IPS-NIHi11 (cell line): ENCODE measurements at places on chromosomes 7 and 10.

GRCh38 chr7:29360633-29361625 is 166.4 kb downstream of the CHN2 start:
- no peak for DNase-seq

- DNase-seq: no peak
These were observed 98.0 kb downstream of the GRB10 start for GRCh38 chr7:50684713-50685075.

DNA sequence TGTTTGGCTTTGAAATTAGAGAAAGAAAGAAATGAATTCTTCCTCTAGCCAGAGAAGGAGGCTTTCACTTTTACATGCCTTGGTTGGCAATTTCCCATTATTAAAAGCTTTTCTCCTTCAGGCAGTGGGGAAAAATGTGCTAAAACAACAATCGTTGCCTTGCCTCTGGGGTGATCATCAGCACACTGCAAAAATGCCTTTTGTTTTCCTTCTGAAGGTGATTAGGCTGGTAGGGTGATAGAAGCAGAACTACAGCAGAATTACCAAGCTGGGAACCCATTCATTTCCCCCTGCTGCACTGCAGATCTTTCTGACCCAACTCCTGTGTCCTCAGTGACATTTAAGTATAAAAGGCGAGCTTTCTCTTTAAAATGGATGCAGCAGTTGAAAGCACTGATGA is 22.2 kb downstream of the ANK3 start:
- DNase-seq: no peak

DNA sequence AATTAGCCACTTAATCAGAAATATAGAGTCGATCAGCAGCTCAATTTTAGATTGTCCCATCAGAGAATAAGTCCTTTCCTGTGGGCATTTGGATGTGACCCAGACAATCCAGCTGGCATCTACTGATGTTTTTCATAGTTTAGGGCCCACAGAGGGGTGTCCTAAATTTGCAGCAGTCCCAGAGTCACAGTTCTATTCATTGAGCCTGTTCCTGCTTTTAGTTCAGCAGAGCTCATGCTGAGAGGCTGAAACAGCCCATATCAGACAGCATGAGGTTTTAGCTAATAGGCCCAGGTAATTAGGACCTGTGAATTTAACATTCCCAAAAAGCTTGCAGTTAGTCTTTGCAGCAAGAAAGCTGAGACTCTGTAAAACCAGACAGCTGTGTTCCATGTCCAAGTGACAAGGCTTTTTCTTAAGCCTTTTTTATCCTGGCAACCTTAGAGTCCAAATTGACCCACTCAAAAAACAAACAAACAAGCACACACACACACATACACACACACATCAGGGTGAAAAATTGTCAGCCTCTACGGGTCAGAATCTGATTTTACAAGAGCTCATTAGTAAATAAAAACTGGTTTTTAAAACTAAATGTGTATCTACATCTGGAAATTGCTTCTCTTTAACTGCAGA is 33.7 kb downstream of the ANKIB1 start:
- DNase-seq: no peak

DNA sequence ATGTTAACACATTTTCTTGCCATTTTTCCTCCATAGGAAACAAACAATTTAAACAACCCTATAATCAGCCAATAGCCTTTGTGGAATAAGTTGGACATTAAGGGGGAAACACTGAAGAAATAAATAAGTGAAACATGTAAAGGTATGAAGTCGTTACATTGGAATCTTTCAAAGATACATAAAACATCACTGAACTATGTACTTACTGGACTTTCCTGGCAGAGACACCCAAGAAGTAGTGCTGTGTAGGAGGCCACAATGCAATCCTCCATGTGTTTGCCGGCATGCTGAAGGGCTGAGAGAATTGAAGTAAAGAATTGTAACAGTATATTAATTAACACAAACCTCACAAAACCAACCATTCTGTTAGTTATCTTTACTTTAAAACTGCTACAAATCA is 76.5 kb upstream of the GRID1 start:
- no peak for DNase-seq

- no peak for DNase-seq
These were observed 7.4 kb upstream of the LAMB1 start for GRCh38 chr7:108010377-108010776.

GRCh38 chr10:28432210-28432676 is 100.7 kb upstream of the WAC start:
- peak; percentile 84 for DNase-seq

- DNase-seq: no peak
These were observed 3.2 kb upstream of the ZNF775 start for GRCh38 chr7:150375662-150376521.

- DNase-seq: no peak
These were observed 42.3 kb downstream of the RELN start for GRCh38 chr7:103947026-103947655.

- no peak for DNase-seq
These were observed 113.7 kb downstream of the SFMBT2 start for GRCh38 chr10:7297094-7297493.

- DNase-seq: no peak
These were observed 30.2 kb downstream of the USP6NL start for GRCh38 chr10:11581213-11581612.

GRCh38 chr7:135706858-135707569 is 21.0 kb downstream of the SLC13A4 start:
- DNase-seq: no peak

- no peak for DNase-seq
These were observed 152.7 kb upstream of the NRP1 start for GRCh38 chr10:33487014-33487776.

DNA sequence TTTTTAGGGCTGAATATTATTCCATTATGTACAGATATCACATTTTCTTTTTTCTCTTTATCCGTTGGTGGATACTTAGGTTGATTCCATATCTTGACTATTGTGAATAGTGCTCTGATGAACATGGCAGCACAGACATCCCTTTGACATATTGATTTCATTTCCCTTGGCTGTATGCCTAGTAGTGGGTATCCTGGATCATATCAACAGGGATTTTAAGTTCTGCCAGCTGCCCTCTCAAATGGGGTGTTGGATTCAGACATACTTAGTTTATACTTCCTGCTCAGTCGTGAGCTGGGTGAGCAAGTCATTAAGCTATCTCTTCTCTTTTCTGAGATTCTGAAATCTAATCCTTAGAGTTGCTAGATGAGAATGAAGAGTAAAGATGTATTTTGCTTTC is 139.6 kb upstream of the SORCS3 start:
- no peak for DNase-seq

DNA sequence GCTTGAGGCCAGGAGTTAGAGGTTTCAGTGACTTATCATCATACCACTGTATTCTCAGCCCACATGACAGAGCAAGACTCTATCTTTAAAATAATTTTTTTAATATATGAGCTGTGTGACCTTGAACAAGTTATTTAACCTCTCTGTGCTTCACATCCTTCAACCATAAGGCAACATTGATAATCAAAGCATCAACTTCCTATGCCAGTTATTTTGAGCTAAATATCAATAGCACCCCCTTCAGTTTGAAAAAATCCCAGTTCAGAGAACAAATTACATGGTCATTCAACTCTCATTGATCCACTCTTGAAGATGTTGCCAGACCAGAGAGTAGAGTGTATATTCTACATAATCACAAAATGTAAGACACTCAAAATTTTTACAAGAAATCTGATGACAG is 53.0 kb downstream of the ASNS start:
- DNase-seq: peak; percentile 17

DNA sequence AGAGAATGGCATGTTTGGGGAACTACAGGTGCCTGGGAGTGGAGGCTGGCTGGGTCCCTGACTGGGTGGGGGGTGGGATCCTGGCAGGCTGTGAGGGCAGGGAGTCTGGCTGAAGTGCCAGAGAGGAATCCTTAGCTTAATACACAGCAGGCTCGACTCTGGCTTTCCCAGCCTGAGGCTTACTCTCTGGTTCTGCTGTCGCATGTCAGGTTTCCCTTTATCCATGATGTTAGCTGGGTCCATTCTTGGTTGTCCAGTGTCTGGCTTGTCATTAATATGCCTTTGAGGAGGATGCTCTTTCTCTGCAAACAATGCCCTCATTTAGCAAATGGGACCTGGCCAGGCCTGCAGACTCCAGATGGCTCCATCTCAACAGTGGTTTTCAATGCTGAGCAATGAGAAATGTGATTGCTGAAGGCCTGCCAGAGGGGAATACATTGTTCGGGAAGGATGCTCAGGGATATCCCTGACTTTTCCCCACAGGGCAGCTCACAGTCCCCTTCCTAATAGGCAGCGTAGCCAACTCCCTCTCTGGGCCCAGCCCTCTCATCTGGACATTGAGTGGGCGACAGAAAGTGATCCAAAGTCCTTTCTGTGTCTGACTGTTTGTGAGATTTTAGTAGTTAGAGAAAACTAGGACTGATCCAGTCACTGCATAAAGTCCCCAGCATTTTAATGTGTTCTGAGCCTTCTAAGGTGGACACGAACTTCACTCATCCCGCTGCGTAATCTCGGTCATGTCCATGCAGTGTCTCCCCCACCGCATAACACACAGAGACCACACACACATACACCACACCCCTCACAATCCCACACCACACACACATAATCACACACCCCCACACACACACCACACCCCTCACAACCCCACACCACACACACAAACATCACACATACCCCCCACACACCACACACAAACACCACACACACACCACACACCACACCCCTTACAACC is 124.9 kb downstream of the ANLN start:
- no peak for DNase-seq

DNA sequence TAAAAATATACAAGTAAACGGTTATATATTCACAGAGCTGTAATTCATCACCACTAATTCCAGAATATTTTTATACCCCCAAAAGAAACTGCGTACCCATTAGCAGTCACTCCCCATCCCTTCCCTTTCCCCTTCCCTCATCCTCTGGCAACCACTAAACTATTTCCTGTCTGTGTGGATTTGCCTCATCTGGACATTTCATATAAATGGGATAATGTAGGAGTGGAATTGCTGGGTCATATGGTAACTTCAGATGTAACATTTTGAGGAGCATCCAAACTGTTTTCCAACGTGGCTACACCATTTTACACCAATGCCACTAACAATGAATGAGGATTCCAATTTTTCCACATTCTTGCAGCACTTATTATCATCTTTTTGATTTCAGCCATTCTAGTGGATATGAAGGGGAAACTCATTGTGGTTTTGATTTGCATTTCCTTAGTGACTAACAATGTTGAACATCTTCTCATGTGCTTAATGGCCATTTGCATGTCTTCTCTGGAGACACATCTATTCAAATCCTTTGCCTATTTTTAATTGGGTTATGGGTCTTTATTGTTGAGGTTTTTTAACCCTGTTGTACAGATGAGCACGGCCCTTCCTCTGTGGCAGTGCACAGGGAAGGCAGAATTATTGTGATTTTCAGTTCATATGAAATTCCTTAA is 79.2 kb downstream of the RBM20 start:
- no peak for DNase-seq

- DNase-seq: no peak
These were observed 54.8 kb downstream of the UBE2H start for GRCh38 chr7:129898007-129898406.

DNA sequence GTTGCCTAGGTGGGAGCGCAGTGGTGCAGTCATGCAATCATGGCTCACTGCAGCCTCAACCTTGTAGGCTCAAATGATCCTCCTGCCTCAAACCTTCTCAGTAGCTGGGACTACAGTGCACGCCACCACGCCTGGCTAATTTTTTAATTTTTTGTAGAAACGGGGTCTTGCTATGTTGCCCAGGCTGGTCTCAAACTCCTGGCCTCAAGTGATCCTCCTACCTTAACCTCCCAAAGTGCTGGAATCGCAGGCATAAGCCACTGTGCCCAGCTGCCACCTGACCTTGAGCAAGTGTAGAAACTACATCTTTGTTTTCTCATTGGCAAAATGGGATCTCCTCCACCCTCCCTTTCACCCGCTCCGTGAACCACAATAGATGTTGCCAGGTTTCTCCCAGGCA is 15.0 kb upstream of the MYH16 start:
- DNase-seq: no peak

DNA sequence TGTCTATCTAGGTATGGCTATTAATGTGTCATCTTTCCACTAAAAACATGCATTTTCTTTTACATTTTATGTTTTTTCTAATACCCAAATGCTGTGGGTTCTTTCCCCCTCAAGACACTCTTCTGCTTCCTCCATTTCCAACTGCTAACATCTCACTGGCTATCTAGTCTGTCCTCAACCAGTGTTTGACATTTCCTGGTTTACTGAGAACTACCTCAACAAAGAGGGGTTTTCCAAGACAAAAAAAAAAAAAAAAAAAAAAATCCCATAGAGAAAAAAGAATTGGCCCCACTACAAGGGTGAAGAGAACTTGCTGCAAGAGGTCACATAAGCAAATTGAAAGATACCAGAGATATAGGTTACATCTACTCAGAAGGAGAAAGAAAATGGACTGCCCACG is 359.7 kb downstream of the CRPPA start:
- no peak for DNase-seq

GRCh38 chr10:125662584-125662983 is 20.4 kb downstream of the TEX36 start:
- no peak for DNase-seq

GRCh38 chr10:119505131-119505551 is 37.4 kb downstream of the RGS10 start:
- DNase-seq: no peak

GRCh38 chr7:126856691-126857291 is 395.9 kb downstream of the GRM8 start:
- peak; percentile 55 for DNase-seq

GRCh38 chr7:95441042-95441823 is 6.4 kb upstream of the PON2 start:
- DNase-seq: no peak

- no peak for DNase-seq
These were observed 188.4 kb downstream of the DYNC1I1 start for GRCh38 chr7:95960706-95961244.

GRCh38 chr7:112082306-112082705 is 123.9 kb downstream of the DOCK4 start:
- no peak for DNase-seq

DNA sequence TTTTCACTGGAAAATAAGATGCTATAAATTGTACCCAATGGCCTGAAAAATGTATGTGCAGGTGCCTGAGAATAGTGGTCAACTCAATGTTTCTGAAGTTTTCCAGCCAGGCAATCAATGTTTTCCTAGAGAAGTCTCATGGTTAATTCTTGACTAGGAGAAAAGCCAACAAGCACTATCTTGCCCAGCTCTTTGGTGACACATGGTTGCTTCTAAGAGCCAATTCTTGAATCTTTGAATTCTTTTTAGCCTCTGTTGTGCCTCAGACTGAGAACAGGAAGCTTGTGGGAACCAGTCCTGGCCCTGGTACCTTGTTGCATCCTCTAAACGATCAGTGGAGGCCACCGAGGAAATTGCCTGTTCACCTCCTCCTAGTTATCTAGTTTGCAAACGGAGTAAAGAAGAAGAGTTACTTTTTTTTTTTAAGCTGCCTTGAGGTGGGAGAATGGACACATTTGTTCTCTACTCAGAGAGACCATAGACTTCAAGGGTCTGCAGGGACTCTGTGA is 144.0 kb upstream of the MKLN1 start:
- no peak for DNase-seq

DNA sequence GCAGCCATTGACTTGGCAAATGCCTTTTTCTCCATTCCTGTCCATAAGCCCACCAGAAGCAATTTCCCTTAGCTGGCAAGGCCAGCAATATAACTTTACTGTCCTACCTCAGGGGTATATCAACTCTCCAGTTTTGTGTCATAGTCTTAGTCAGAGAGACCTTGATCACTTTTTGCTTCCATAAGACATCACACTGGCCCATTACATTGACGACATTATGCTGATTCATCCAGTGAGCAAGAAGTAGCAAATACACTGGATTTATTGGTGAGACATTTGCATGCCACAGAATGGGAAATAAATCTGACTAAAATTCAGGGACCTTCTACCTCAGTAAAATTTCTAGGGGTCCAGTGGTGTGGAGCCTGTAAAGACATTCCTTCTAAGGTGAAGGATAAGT is 649.7 kb upstream of the ANKRD30A start:
- no peak for DNase-seq
